Adrenal gland (tissue), 19 donors: ENCODE measurements at places on chromosomes 7 and 10.

- DNase-seq = no peak
These were observed 34.6 kb downstream of the PHTF2 start for GRCh38 chr7:77833136-77833535.

- no peak for DNase-seq
These were observed 206.0 kb upstream of the MDFIC start for GRCh38 chr7:114715907-114716306.

- no peak for DNase-seq
These were observed 169.1 kb downstream of the DIP2C start for GRCh38 chr10:520402-520787.

DNA sequence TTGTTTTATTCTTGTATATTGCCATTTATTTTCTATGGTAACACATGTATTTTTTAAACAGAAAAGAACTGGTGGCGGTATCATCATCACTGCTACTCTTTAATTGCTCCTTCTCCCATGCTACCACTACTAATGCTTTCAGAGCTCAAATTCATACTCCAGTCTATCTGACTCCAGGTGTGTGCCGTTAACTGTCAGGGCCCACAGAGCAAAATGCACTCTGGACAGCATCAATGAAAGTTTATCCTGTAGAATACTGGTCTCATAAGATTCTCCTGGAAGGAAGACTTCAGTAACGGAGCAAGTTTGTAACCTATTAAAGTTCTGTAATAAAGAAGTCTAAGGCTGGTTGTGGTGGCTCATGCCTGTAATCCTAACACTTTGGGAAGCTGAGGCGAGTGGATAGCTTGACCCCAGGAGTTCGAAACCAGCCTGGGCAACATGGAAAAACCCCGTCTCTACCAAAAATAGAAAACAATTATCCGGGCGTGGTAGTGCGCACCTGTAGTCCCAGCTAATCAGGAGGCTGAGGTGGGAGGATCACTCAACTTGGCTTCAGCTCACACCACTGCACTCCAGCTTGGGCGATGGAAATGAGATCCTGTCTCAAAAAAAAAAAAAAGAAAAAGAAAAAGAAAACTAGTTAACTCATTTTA, 18.4 kb downstream of the ZNRF2 start:
- DNase-seq = no peak

DNA sequence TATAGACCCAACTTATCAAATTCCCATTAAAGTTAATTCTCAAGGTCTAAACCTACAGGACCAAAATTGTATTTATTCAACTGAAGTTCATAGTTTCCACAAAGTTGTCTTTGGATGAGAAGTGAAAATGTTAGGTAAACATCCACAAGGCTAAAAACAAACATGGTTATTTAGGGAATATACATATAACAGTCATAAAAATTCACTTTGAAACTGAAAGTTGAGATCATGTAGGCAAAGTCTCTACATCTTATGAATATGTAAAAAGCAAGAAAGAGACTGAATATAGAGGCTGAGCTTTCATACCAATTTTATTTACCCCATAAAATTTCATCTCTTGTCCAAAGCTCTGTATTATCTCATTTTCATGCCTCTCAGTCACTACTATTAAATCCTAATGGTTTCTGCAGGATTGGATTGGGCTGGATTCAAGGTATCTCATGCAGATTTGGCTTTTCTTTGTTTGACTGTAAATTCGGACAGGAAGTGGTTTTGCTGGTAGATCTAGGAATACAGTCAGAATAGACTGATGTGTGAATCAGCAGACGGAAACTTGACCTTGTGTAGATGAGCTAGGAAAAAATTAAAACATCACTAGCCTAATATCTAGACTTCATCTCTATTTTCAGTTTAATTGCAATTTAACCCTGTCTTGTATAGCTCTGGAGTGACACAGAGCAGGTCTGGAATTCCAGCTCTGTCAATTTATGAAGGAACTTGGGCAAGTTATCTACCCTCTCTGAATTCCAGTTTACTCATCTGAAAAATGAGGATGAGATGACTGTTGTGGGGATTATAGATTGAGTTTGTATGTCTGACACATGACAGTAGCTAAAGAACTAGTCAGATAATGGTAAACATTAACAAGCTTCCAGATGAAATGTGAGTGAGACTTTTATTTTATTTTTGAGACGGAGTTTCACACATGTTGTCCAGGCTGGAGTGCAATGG, 27.3 kb upstream of the SKAP2 start:
- DNase-seq = no peak
